Activated T-helper 1 cell treated with anti-CD3 and anti-CD28 coated beads, Interleukin-12 subunit alpha, Interleukin-12 subunit beta, Interleukin-2, Interleukin-4 antibody, amounts not matched to agents 30 ng/mL and 10 ng/mL and 1 ng/mL, durations not matched to agents 14 hours and 24 hours and 36 hours (primary cell): ENCODE measurements at places on chromosomes 2 and 18. TPM values are rescaled to one million over a fixed set of nuclear protein-coding genes. Genes with fewer than 3 reads are reported as not detected.

GRCh38 chr2:111670776-111671175, 213.2 kb downstream of the ANAPC1 start:
- no peak for DNase-seq

SLC8A1 gene
- 1.8 and 2.9 TPM in 2 replicates for total RNA-seq

KIF1A gene
- total RNA-seq, result 0.66 and 0.83 TPM in 2 replicates

GRCh38 chr18:34835466-34835865, 125.4 kb downstream of the DTNA start:
- DNase-seq, result no peak

DNA sequence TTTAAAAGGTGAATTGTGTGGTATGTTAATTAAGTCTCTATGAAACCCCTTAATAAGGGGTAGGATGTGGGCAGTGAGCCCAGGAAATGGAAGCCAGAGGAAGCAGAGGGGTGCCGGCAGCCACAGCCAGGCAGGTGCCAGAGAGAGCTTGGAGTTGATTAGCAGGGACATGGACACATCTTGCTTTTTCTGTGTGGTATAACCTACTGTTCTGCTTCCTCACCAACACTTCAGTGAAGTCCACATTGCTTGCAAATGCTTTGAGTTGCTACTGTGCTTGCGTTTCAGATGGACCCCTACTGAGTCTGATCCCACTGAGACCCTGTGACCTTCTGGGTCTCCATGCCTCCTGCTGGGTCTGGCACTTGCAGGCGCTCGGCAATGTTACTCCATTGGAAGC, 30.3 kb upstream of the ARHGEF4 start:
- no peak for DNase-seq

DNA sequence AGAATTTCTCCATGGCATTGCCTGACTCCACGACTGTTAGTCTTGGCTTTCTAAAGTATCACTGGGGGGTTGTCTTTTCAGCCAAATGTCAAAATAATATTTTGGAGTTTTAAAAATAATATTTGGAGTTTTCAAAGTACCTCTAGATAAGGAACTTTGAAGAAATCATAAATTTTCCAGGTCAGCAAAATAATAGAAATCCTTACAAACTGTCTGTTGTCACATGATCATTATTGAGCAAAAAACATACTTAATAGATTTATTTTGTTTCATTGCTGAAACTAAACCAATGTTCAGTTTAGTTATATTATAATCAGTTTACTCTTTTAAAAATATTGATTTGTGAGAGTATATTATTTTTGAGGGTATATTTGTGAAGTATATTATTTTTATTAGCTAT, 85.7 kb downstream of the APLF start:
- no peak for DNase-seq

PARD6G gene
- 0.10 and 0.15 TPM in 2 replicates for total RNA-seq

IGFBP5 gene
- not detected in 2 replicates for total RNA-seq

DNA sequence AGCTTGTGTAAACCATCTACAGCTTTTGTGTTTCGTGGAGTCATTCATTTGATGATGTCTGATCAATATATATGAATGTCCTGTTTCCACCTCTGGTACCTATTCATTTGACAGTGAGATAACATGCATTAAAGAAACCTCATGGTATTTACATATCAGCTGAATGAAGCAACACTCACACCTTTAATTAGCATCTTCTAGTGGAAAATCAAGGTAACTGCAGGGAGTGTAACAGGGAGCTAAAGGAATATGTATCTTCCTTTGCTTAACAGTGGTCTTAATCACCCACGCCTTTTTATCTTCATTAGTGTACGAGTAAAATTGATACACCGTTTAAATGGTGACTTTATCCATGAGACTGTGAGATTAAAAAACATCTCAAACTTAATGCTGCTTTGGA, 15.6 kb downstream of the SLC39A10 start:
- DNase-seq, result no peak

DNA sequence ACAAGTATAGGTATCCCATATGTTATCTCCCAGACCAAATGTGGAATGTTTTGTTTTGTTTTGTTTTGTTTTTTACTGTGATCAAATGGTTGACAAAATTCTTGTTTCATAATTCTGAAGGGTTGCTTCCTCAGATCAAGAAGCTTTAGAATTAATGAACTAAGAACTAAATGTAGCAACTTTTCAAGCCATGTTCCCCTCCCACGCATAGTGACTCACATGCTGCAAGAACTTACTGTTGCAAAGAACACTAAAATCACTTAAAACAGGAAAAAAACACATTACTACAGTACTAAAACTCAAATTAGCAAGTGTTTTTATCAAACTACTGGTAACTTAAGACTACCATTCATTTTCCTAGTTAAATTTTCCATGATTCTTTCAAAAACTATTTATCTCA, 30.6 kb downstream of the HNRNPLL start:
- DNase-seq, result no peak

DNA sequence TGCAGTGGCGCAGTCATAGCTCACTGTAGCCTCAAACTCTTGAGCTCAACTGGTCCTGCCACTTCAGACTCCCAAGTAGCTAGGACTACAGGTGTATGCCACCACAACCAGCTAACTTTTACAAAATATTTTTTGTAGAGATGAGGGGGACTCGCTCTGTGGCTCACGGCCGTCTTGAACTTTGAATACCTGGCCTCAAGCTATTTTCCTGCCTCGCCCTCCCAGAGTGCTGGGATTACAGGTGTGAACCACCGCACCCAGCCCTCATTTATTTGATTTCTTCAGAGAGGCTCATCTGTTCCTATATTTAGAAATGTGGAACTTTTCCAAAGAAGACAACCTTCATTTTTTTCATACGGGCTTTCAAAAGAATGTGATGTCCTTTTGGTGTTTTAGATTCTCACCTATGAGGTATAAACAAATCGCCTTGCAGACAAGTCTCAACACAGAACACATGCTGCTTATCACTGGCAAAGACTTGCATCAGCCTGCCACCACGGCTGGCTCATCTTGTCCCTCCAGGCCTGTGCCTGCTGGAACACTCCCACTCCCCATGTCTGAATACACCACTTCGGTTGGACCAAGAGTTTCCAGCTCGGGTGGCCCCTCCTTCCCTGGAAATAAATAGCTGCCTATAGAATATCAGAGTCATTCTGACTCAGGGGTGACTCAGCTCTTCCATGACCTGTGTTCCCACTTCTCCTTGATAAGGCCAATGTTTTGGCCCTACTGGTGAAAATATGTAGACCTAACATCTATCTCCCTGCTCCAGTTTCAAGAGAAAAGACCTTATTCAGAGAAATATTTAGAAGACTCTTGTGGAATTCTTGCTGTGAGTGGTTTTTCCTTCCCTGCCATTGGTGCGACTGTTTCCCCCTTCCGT, 202.6 kb downstream of the TGIF1 start:
- DNase-seq, result peak; percentile 12

DNA sequence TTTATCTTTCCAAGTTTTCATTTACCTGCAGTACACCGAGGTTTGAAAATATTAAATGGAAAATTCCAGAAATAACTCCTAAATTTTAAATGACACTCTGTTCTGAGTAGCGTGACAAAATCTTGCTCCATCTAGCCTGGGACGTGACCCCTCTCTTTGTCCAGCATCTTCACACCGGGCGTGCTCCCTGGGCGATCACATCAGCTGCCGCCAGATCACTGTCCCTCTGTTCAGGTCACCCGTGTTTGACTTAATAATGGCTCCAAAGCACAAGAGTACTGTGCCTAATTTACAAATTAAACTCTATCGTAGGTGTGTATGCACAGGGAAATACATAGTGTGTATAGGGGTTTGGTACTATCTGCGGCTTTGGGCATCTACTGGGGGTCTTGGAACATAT, 6.1 kb upstream of the TMEM185B start:
- no peak for DNase-seq

DNA sequence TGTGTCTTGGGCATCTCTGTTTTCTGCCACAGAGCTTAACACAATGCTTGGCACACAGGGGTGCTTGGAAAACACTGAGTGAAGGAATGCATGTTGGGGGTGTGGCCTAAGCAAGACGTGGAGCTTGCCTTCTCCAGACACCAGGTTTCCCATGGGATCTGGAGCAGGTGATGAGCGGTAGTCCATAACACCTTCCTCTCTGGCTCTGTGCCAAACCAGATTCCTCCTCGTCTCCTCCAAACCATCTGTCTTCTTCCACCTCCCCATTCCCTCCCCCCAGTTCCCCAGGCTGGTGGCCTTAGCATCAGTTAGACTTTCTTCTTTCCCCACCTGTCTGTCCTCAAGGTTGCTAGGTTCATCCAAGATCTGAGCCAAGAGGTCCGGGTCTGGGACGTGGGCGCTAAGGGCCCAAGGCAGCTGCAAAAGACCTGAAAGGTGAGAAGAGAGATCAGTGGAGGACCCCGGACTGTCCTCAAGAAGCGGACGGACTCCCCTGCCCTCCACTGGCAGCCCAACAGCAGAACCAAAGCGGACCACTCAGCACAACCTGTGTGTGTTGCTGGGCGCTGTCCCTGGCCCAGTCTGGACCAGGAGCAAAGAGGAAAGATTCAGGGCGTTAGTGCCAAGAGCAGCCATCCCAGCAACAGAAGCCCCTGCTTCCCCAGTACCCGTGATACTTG, 1.2 kb upstream of the ITM2C start:
- DNase-seq, result no peak

- peak; percentile 12 for DNase-seq
These were observed 126.4 kb upstream of the MGAT5 start for GRCh38 chr2:134127496-134127895.

LPIN2 gene
- total RNA-seq, result 86.6 and 91.8 TPM in 2 replicates
